ENCODE measurements at places on chromosomes 2 and 18. TPM values are rescaled to one million over a fixed set of nuclear protein-coding genes. Genes with fewer than 3 reads are reported as not detected.

- ATAC-seq = no peak
Observed at GRCh38 chr2:16030206-16031057, 90.1 kb downstream of the MYCN start.

DNA sequence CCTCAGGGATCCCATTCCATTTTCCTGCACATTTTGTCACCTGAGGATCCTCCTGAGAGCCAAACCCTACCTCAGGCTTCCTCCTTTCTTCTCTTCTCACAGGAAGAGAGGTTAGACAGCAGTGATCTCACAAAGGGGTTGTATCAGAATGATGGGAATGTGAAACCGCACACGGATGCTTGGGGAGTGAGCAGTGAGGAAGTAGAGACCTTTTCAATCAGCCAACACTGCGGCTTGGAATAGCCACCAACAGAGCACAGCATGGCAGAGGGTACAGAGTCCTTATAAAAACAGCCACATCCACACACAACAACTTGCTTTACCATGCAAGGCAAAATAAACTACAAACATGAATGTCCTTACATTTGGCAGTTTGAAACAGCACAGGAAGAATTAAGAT lies 8.7 kb downstream of the TMEM182 start:
- no peak for ATAC-seq

ECEL1 gene
- total RNA-seq = not detected

DNA sequence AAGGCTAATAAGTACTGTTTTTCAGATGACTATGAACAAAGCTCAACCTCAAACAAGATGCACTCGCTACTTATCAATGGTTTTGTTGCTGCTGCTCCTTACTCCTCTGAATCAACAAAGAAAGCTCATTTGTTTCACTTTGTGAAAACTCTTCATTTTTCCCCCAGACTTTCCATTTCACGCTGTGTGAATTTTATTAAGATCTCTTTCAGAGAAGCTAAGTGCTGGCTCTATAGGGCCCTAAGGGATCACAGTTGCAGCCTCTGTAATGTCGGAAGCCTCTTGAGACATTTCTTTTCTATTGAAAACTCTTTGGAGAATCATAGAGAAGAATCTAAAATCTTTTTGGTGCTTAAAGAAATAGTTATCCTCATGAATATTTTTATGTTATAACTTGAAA lies 209.8 kb downstream of the CD226 start:
- ATAC-seq = no peak

DNA sequence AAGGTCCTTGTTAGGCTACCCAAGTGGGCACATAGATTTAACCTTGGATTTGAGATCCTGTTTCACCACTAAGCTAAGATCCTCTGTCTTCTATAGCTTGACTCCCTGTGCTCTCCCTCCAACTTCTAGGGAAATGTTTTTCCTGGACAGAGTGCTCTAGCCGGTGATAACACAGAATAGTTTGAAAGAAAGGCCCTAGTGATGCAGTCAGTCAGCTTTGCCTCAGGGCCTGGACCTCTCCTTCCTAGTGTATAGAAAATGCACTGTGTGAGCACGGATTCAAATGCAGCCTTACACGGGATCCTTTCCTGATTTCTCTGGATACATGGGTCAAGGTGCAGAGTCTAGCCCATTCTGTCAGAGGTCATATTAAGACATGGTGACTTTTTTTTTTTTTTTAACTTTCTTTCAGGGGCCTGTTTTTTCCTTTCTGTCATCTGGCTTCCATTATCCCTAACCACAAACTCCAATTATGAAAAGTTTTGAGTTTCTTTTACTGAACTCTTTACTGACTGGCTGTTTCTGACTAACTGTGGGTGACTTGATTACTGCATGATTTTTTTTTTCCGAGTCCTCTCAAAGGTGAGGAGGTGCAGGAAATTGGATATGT lies 122.6 kb downstream of the LRP1B start:
- no peak for ATAC-seq

- ATAC-seq = peak; percentile 96
Observed at GRCh38 chr2:118495290-118495689, 352.2 kb downstream of the EN1 start.

DNA sequence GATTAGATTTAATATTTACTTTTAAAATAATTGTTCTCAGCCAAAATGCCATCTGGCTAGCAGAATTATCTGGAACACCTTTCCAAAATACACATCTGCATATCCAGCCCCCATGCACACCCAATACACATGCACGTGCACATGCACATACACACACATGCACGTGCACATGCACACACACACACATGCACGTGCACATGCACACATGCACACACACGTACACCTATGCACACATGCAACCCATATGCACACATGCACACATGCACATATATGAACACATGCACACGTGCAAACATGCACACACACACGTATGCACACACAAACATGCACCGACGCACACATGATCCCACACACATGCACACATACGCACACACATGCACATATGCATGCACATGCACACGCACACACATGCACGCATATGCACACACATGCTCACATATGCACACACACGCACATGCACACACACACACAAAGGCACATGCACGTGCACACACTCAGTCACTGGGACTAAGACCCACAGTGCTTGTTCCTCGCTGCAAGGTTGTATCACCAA lies 53.5 kb downstream of the COPS8 start:
- ATAC-seq = no peak

GRCh38 chr2:85613717-85614515 lies 2.0 kb upstream of the C2orf68 start:
- no peak for ATAC-seq

- no peak for ATAC-seq
Observed at GRCh38 chr2:181446985-181447384, 10.2 kb upstream of the ITGA4 start.

GRCh38 chr2:235693279-235693678 lies 199.4 kb downstream of the AGAP1 start:
- no peak for ATAC-seq

FSHR gene
- not detected for total RNA-seq

DOCK10 gene
- total RNA-seq = 6.7 TPM

DNA sequence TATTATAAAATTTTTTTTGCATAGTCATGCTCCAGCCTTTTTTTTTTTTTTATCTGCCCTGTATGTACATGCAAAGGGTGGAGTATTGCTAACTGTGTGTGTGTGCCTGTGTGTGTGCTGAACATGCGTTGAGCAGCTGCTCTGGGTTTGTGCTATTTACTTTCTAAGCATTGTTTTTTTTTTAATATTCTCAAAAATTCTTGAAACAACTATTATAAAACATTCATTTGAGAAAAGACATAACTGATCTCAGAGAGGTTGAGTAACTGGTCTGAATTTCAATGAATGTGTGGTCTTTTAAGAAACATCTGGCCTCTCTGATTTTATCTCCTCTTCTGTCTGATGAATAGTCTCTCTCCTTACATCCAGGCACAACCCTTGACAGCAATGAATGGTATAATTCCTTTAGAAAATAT lies 366.0 kb upstream of the SLC14A2 start:
- ATAC-seq = no peak

- ATAC-seq = no peak
Observed at GRCh38 chr2:1854729-1855547, 110.6 kb upstream of the PXDN start.

DNA sequence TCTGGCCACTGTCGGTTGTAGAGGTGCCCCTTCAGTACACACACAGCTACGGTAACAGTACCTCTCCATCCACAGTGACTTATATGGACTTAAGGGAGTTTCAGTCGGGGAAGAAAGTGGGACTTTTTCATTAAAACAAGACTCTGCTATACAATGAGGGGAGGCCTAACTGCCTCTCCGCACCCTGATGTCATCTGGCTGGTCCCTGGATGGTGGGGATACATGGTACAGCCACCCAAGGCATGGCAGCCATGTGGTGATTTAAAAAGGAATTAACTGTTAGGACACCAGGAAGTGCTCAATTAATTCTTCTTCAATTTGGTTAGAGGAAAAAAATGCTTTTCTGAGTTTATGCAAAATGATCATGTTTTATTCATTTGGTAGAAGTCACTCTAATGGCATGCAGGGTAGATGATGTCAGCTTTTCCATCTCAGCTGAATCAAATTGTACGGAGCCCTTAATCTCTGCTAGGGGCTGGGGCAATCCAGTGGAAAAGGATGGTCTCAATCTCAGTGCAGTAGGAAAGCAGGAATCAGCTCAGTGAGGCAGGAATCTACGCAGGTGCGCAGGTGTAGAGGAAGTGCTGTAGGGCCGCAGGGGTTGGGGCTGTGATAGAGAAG lies 243.9 kb downstream of the PRKCE start:
- no peak for ATAC-seq

- ATAC-seq = no peak
Observed at GRCh38 chr2:124024561-124025170, 421 bp upstream of the CNTNAP5 start.

- no peak for ATAC-seq
Observed at GRCh38 chr2:24948506-24948905, 23.2 kb downstream of the DNAJC27 start.

DNA sequence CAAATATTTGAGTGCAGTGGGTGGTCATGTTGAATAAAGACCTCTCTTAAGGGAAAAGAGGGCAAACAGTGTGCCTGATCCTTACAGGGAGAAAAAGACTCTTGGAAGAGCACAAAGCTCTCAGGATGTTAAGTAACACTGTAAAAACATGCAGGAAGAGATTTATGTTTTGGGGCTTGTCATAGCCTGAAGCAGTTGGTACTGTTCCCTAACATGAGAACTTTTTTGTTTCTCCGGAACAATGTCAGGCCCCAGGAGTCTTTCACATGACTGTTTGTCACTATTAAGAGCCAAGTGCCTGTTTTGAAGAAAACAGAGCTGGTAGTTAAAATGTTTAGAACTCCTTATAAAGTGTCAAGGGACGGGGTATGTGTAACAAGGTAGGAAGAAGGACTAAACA lies 83.7 kb upstream of the B3GNT2 start:
- ATAC-seq = peak; percentile 33

- ATAC-seq = no peak
Observed at GRCh38 chr18:21444465-21445212, 155.9 kb downstream of the ESCO1 start.

DNA sequence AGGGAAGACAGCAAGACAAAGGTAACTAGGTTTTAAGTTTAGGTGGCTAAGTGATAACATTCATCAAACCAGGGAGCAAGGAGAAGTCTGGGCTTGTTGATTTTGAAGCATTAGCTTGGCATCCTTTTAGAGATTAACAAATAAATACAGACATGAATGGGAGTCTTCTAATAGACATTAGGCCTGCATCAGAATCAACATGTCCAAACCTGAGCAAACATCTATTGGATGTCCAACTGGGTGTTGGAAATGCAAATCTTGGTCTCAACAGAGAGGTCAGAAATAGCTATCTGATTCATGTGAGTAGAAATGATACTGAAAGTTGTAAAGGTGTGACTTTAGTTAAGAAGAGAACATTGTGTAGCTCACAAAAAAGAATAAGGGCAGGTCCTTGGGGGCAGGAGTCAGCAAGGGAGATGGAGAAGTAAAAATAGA lies 85.5 kb upstream of the RND3 start:
- ATAC-seq = peak; percentile 65

- no peak for ATAC-seq
Observed at GRCh38 chr2:176582990-176583481, 313.8 kb downstream of the MTX2 start.

DNA sequence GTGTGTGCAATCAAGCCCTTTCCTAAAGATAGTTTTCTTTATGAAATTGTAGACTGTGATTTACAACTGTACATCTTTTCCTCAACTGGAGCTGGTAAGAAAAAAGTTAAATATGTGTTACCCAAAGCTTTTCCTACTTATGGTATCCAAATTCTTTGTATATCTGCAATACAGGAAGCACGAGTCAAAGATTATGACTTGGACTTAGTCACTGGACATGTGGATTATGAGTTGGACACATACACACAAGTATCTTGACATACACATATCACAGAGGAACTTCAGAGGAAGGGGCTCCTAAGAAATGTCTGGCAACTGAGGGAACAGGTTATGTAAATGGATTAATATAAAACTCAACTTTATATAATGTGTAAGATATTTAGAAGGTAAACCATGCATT lies 35.2 kb downstream of the PRELID3A start:
- no peak for ATAC-seq

DNA sequence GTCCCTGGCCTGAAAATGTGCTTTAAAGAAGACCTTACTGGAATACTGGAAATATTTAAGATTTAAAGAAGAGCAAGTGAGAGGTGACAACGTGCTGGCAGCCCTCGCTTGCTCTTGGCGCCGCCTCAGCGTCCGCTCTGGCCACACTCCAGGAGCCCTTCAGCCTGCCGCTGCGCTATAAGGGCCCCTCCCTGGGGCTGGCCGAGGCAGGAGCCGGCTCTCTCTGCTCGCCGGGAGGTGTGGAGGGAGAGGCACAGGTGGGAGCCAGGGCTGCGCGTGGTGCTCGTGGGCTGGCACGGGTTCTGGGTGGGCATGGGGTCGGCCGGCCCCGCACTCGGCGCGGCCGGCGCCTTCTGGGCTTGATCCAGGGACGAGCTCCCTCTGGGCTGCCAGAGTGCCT lies 2.9 kb upstream of the COQ10B start:
- ATAC-seq = no peak

DNA sequence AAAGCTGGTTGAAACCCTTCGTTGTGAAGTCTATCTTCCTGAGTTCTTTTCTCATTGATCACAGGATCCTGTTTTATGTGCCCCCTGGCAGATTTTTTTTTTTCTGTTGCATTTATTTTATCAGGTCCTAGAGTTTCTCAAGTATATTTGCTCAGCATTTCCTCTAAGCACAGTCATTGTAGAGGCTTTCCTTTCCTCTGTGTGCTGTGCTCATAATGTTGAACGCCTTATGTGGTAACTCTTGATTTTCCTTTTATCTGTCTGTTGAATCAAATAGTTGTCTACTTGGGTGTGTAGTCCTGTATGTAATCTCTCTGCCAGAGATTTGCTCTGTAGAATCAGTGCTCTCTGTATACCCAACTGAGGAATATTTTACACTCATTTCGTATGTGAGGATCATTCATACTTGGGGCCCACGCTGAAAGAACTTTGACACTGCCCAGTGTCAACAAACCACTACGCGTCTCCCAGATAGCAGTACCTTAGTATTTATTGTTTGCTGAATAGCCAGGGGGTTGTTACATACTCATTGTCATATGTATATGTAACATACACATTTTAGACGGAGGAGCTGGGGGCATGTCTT lies 118.2 kb downstream of the CTNNA2 start:
- ATAC-seq = no peak

POTEJ gene
- not detected for total RNA-seq

- no peak for ATAC-seq
Observed at GRCh38 chr2:202115479-202115971, 42.5 kb downstream of the KIAA2012 start.

GRCh38 chr2:190950566-190950991 lies 63.4 kb downstream of the STAT1 start:
- no peak for ATAC-seq
